ENCODE measurements at places on chromosomes 13 and 19.
A peak's percentile ranks its signal among the peaks of the same experiment; 100 is the strongest.

- no peak for DNase-seq
Measured at GRCh38 chr13:109725297-109725696, 61.1 kb downstream of the IRS2 start.

DNA sequence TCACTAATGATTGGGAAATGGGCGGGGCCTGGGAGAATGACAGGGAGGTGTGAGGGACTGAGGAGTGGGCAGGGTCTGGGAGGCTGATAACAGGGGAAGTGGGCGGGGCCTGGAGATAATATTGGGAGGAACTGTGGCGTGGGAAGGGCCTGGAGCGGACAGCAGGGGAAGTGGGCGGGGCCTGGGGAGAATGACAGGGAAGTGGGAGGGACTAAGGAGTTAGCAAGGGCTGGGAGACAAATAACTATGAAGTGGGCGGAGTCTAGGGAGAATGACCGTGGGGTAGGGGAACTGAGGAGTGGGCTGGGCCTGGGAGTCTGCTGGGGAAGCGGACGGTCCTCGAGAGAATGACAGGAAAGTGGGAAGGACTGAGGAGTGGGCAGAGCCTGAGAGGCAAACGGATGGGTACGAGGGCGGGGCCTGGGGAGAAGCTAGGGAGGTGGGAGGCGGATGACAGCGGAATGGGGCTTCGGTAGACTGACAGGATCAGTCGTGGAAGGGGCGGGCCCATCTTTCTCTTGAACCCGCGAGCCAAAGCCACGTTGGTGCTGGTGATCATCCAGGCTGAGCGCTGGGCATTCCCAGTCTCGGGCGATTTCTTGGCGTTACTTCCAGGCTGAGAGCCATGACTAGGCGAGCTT is 14.0 kb upstream of the TUBB4A start:
- DNase-seq: peak; percentile 97

DNA sequence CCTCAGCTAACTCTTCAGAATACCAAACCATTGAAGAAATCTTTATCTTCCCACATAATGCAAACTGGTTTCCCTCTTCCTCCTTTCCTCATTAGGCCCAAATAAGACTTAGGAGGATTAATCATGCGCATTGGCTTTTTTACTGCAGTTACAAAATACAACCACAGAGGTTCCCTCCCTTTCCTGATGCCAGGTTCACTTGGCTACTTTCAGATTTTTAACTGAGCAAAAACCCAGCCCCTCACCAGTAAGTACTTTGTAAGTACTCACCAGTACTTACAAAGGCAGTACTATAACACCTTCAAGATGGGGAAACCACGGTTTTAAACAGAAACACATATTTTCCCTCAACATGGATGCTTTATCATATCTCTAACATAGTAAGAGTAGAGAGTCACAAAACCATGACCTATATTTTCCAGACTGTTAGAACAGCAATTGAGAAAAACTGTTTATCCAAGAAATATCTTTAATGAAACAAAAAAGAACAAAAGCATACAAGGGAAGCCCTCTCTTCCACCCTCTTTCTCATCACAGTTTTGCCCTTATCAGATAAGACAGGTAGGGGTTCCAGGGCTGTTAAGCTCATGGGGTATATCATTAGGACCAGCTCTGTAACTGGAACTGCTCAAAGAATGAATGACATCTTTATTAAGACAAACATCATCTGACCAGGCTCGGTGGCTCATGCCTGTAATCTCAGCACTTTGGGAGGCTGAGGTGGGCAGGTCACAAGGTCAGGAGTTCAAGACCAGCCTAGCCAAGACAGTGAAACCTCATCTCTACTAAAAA is 12.7 kb downstream of the FOXO1 start:
- DNase-seq: no peak

DNA sequence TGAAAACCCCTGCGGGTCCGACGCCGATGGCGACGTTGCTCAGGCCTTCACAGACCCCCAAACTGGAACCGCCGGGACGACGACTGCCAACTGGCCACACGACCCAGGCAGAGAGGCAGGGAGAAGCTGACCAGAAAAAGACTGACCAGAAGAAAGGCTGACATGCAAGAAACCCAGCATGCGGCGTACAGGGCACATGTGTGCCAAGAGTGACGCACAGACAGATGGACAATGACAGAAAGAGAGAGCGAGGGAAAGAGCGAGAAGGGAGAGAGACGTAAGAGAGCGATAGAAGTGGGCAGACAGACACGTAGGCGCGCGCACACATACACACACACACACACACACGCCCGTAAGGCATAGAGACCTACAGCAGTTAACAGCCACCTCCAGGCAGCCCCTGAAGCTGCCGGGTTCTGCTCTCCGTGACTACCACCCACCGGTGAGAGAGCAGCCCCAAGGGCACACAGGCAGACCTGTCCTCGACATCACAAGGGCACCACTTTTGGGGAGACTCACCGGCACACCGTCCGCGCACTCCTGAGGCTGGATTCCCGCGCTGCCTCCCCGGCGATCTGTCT is 67.2 kb upstream of the ZNF527 start:
- DNase-seq: no peak

GRCh38 chr19:6616011-6616410 is 25.1 kb upstream of the CD70 start:
- DNase-seq: no peak

DNA sequence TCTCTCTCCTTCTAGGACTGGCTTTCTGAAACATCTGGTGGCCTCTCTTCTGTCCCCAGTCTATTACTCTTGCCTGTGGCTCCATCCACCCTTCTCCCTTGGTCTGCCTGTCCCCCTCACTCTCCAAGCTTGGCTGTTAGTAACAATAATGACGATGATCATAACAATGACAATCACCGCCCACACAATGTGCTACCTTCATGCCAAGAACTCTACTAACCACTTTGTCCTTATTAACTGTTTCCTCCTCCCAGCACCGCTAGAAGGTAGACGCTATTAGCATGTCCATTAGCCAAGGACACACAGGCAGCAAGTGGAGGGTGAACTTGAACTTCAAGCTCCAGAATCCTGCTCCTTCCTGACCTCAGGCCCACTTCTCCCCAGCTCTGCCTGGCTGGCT is 2.7 kb downstream of the GYS1 start:
- no peak for DNase-seq

DNA sequence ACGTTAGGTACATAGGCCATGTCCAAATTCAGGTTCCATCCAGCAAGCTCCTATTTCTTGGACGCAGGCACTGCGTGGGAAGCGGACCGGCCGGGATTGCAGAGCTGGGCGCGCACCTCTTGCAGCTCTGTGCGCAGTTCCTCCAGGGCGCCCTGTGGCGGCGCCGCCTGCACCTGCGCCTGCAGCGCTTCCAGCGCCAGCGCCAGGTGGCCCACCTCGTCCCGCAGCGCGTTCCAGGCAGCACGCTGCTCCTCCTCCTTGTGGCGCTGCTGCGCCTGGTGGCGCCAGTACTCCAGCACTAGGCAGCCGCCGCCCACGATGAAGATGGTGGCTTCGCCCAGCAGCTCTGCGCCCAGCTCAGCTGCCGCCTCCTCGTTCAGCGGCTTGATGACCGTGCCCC is 31.1 kb downstream of the OPA3 start:
- no peak for DNase-seq

DNA sequence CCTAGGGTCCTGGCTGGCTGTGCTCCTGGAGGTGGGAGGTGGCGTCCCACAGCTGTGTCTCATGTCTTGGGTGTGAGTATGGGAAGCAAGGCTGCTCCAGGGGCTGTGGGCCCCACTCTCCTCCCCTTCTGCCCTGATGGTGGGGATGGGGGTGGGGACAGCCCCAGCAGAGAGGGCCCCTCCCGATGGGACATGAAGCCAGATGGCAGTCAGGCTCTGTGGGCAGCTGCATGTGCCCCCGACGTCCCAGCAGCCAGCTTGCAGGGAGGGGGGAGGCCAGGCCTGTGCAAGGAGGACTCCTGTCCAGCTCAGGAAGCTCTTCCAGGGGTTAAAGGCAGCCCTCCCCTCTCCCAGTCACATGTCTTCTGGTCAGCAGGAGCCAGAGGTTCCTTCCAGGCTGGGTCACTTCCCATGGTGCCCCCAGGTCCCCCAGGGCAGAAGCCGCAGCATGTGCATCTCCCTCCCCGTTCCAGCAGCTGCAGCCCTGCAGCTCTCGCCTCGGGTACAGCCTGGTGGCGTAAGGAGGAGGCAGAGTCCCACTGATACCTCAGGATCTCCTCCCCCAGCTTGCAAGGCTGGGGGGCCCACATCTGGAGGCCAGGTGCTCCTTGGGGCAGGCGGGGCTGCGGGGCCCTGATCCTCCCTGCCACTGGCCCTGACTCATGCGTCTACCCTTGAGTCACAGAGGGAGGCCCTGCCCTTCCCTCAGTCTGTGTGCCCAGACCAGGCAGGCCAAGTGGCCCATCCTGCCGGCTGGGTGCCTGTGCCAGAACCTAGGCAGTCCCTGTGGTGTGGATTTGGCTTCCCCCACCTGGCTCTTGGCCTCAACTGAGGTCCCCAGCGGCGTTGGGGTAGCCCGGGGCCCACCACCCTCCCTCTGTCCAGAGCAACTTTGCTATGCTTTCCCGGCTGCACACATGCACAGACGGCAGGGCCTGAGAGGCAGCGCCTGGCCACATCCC is 13.0 kb downstream of the YIPF2 start:
- no peak for DNase-seq

- no peak for DNase-seq
Measured at GRCh38 chr13:47067306-47067705, 170.5 kb upstream of the HTR2A start.

DNA sequence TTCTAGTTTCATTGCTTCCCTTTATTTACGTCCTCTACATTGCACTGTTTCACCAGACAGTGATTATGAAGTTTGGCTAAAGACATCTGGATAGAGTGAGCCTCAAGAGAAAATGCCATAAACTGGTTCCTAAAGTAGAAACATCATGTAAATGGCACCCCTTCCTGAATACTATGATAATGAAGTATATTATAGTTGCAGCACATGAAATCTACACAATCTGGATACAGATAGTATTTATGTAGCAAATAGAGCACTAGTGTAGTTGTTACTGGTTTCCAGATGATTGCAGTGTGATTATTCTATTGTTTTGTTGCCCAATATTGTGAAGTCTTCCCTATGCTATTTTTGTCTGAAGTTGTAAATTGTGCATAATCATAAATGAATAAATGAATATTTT is 2786.9 kb upstream of the PCDH20 start:
- DNase-seq: no peak

DNA sequence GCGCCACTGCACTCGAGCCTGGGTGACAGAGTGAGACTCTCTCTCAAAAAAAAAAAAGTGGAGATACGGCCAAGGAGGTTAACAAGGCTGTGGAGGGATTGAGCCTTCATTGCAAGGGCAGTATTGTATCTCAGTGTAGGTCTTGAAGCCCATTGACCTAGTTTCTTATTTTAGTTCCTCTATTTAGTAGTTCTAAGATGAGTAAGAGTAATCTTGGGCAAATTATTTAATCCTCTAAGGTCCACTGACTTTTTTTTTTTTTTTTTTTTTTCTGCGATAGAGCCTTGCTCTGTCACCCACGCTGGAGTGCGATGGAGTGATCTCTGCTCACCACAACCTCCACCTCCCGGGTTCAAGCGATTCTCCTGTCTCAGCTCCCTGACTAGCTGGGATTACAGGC is 14.3 kb upstream of the ILF3 start:
- DNase-seq: no peak

GRCh38 chr19:55086730-55087541 is 11.3 kb downstream of the EPS8L1 start:
- DNase-seq: peak; percentile 21

GRCh38 chr19:45789035-45789786 is 3.4 kb downstream of the DMWD start:
- DNase-seq: no peak

Measured in SK-MEL-5 (cell line).